ENCODE measurements at places on chromosomes 7 and 10. TPM values are rescaled to one million over a fixed set of nuclear protein-coding genes. Genes with fewer than 3 reads are reported as not detected.

TMEM178B gene
- 1.5 TPM for total RNA-seq

SPDYE9 gene
- not detected for total RNA-seq

CLDN15 gene
- total RNA-seq = 7.3 TPM

PRKCQ gene
- 3.3 TPM for total RNA-seq

UCMA gene
- not detected for total RNA-seq

DYNC1I1 gene
- total RNA-seq = 0.21 TPM

SUN3 gene
- not detected for total RNA-seq

NYAP1 gene
- total RNA-seq = 5.6 TPM

AHR gene
- 7.3 TPM for total RNA-seq

VSTM4 gene
- total RNA-seq = 0.39 TPM

HSPA12A gene
- 9.7 TPM for total RNA-seq

All from A549 treated with Mapracorat at 1 μM for 4 hours (cell line).